ENCODE measurements at places on chromosomes 3 and 15.
A peak's percentile ranks its signal among the peaks of the same experiment; 100 is the strongest.

DNA sequence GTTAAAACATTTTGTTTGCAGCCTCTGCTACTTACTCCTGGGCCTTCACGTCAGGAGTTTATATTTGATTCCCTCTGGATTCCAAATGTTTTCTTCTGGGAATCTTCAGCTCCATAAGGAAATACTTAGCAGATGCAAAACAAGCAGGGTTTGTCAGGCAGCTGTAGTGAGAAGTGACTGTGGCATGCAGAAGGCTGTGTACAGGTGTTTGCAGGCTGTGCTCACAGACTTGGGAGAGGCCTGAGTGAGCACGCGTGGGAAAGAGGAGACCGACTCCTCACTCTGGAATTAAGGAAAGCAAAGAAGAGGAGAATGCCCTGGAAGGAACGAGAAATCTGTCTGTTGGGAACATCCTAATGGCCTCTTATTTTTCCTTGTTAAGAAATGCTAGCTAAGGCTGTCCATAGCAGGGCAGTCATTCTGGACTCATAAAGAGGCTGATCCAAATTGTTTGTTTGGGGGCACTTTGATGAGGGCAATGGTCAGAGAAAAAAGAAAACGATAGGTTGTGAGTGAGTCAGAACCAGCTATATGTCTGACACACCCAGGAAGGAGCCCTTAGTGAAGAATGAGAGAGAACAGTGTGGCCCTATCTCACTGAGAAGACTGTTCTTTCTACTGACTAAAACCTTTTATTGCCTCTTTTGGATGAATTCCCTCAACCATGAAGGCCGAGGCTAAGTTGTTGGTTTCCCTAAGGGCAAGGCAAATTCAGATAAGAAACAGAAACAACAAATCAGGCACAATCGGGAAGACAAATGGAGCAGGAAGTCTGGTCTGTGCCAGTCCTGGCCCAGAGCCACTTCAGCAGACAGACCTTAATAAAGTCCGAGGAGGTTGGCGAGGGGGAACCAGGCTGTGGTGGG is 82.6 kb downstream of the TGFBR2 start:
- peak; percentile 40 for DNase-seq

- DNase-seq, result no peak
These were observed 17.8 kb downstream of the MAP2K1 start for GRCh38 chr15:66404532-66404931.

DNA sequence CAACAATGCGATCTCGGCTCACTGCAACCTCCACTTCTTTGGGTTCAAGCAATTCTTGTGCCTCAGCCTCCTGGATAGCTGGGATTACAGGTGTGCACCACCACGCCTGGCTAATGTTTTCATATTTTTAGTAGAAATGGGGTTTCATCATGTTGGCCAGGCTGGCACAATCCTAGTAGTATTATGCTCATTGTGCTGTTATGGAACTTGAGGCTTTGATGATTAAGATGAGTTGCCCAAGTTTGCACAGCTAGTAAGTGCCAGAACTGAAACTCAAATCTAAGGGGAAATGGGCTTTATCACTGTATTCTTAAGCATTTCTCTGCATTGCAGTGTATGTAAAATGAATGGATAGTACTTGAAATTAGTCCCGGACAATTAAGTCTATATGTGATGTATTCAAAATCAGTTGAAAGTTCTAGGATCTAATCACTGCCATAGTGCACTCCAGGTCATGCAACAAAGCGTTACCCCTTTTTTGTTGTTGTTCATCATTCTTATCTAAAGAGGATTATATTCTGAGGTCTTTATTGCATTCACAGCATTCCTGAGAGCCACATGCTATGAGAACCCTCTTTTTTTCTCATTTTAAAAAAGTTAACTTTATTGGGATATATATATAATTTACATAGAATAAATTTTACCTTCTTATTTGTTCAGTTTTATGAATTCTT is 378.7 kb upstream of the CNTN6 start:
- no peak for DNase-seq

GRCh38 chr15:57112178-57112577 is 193.7 kb downstream of the TCF12 start:
- DNase-seq, result no peak

DNA sequence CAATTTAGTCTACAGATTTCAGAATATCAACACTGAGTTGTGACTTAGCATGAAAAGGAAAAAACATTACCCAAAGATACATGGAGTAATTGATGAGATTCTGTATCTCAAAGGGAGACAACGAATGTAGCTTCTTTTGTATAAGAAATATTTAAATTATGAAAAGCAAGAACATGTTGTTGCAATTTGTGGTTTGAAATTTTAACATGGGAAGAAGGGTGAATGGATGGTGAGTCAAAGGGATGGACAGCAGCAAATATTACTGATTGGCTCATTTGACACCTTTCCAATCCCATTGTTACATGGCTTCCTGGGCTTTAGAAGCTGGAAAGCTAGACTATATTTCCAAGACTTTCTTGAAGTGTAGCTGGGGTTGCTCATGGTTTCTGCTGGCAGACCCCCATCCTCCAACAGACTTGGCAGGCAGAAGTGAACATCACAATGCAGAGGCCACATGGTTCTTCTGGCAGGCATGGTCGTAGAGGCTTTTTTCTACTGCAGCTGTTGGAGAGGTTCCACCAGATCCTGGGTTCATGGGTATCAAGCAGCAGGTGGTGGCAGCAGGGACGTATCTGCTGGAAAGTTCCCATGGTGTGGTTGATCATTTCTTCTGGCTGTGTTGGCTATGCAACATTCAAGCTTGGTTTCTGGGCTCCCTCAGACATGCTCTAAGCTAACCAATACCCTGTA is 47.2 kb upstream of the KPNA4 start:
- no peak for DNase-seq
